Spinal cord (tissue), 10 donors: ENCODE measurements at places on chromosomes 16 and 17. TPM values are rescaled to one million over a fixed set of nuclear protein-coding genes. Genes with fewer than 3 reads are reported as not detected.

The CNTNAP1 gene
- total RNA-seq = 70.9 TPM

The SOX8 gene
- total RNA-seq = 64.0 TPM

The GPR139 gene
- total RNA-seq = 0.72 TPM

The PRR35 gene
- total RNA-seq = not detected

The OR1F1 gene
- total RNA-seq = 0.20 TPM
